Left renal pelvis (tissue), 4 donors: ENCODE measurements at places on chromosomes 4 and X. TPM values are rescaled to one million over a fixed set of nuclear protein-coding genes. Genes with fewer than 3 reads are reported as not detected.

The ZNF185 gene
- polyA plus RNA-seq = 47.5 TPM

The YY2 gene
- polyA plus RNA-seq = 3.3 TPM

DNA sequence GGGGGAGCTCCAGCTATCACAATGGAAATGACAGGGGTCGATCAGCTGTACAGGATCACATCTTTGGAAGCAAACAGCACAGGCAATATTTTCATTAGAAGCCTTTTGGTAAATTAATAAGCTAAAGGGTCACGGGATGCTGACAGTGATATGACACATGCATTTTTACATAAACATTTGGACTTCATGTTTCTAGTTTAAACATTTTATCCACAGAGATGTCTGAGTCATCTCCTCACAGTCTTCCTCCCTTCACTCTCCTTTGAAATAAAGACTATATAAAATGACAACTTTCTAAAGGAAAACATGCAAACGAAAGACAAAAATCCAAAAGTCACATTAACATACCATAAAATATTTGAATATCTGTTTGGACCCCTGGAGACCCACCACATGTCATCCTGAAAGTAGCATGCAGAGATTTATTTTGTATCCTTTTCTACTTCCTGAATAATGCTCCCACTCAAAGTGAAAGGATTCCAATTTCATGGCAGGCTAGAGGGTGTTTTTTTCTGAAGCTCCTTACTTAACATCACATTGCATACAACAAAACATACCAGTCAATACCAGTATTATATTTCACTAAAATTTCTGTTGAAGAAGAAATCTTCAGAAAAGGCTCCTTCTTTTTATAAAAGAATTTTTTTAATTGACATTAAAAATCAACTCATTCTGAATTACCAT is 200.1 kb upstream of the PPARGC1A start:
- DNase-seq = no peak

GRCh38 chr4:120990246-120990645 is 67.7 kb upstream of the PRDM5 start:
- no peak for DNase-seq

DNA sequence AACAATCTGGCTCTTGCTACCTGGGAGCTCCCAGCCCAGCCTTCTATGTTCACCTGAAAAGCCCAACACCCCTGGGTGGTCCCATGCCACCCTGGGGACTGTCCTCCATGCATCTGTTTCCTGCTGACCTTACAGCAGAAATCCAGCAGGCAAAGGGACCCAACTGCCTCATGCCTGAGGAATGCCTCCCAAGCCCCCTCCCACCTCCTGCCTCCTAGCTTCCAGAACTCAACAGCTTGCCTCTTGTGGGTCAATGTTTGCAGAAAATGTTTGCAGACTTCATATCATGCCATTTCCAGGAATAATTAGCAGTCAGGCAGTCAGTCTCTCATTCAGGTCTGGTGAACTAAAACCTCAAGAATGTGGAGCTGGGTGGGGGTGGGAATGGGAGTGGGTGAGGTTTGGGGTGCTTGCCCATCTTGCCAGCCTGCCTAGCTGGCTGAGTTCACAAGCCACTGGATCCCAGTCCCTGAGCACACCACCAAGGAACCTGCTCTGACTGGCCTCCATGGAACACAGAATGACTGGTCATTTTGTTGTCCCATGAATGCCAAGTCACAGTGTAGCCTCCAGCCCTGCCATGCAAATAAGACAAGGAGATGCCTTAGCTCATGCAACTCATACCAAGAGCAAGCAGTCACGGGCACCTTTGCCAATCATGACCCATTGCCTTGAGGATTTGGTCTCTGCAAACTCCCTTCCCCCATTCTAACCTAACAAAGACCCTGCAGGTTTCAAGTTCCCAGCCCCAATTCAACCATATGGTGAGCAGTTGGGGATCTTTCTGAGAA is 12.1 kb upstream of the PLAC1 start:
- DNase-seq = no peak

GRCh38 chr4:15361529-15361928 is 66.3 kb upstream of the C1QTNF7 start:
- DNase-seq = no peak
